WTC11 (cell line): ENCODE measurements at places on chromosomes 4 and X. TPM values are rescaled to one million over a fixed set of nuclear protein-coding genes. Genes with fewer than 3 reads are reported as not detected.

Gene SPON2
- total RNA-seq: 4.9 to 6.6 TPM (median 5.3 TPM) in 3 replicates

- H3K27me3 ChIP-seq: no peaks in the 10 kb centered on the region; the same call in 1 of the 2 replicates
- DNase-seq: no peak
- no peaks in the 10 kb centered on the region for H3K36me3 ChIP-seq
- H3K4me1 ChIP-seq: no peaks in the 10 kb centered on the region
- no peak overlapping the region for H3K4me3 ChIP-seq
Measured at GRCh38 chr4:1624519-1624910, 59.6 kb downstream of the FAM53A start.

DNA sequence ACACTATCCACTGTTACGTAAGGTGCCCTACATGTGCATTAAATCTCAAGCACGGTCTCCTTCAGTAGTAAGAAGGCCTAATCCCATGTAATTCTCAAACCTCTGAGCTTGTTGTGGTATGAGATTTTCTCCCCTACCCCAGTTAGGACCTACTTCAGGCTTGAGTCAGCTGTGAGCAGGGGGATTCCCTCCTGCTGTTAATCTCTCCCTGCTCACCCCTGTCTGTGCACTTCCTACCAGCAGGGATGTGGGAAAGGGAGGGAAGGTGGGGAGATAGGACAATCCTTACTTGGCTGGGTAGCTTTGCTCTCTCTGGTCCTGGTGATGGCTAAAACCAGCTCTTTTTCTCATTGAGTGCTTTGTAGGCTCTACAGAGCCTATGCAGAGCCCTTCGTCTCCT is 60.8 kb downstream of the PALLD start:
- peaks cover 5% of the 10 kb centered on the region; the same call in 1 of the 2 replicates for H3K27me3 ChIP-seq
- no peak for DNase-seq
- H3K4me1 ChIP-seq: peaks cover 19% of the 10 kb centered on the region
- no peak overlapping the region for H3K27ac ChIP-seq
- no peaks in the 10 kb centered on the region for H3K36me3 ChIP-seq

GRCh38 chrX:40748977-40749376 is 13.6 kb upstream of the MED14 start:
- H3K27ac ChIP-seq: no peak overlapping the region
- H3K27me3 ChIP-seq: no peaks in the 10 kb centered on the region; the same call in 1 of the 2 replicates
- no peaks in the 10 kb centered on the region for H3K4me1 ChIP-seq
- H3K4me3 ChIP-seq: no peak overlapping the region

Gene SLC9B1
- 0.34 to 1.4 TPM (median 0.59 TPM) in 3 replicates for total RNA-seq

- H3K4me1 ChIP-seq: peaks cover 14% of the 10 kb centered on the region
- H3K36me3 ChIP-seq: peaks cover 4% of the 10 kb centered on the region
- no peak overlapping the region for H3K27ac ChIP-seq
- no peak overlapping the region for H3K4me3 ChIP-seq
Measured at GRCh38 chr4:186458050-186458449, 97.3 kb downstream of the MTNR1A start.

DNA sequence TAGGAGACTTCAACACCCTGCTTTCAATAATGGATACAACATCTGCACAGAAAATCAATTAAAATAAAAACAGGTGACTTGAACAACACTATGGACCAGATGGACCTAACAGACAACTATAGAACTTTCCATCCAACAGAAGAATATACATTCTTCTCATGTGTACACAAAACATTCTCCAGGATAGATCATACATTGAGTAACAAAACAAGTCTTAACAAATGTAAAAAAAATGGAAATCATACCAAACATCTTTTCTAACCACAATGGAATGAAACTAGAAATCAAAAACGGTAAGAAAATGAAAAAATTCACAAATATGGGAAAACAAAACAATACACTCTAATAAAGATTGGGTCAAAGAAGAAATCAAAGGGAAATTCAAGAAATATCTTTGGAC is 24.7 kb downstream of the CYP2U1 start:
- peaks cover 25% of the 10 kb centered on the region for H3K36me3 ChIP-seq
- no peak for DNase-seq
- peaks cover 20% of the 10 kb centered on the region for H3K27me3 ChIP-seq
- no peaks in the 10 kb centered on the region for H3K4me1 ChIP-seq
- no peak overlapping the region for H3K4me3 ChIP-seq

DNA sequence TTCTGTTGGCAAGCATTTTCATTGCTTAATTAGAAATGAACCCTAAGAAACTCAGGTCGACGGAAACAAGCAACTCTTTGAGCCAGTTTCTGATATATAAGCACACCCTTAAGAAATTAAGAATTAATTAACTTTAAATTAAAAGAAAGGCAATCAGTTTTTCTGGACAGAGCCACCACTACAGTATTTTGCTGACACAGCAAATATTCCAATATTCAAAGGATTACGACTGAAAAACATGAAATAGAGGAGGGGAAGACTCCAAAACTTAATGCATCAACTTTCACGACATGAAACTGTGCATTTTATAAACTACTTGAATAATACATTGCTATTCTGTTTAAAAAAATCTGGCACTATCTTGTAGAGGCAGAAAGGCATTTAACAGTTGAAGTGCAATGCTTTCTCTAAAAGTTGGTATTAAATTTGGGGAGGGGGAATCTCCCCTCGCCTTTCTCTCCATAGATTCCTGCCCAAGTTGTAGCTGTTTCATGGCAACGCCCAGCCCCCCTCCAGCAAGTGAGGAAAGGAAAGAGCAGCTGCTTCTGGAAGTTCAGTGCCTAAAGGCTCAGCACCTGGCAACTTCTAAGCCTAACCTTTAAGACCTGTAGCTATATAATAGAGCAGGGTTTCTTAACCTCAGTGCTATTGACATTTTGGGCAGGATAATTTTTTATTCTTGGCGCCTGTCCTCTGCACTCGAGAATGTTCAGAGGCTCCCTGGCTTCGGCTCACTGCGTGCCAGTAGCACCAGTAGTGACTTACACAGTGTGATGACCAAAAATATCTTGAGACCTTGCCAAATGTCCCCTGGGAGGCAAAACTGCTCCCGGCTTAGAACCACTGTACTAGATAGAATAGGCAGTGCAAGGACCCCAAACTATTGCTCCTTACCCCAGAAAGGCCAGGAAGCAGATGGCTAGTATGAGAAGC is 6.7 kb upstream of the ZCCHC18 start:
- no peak overlapping the region for H3K4me3 ChIP-seq
- H3K27me3 ChIP-seq: no peaks in the 10 kb centered on the region
- DNase-seq: no peak
- no peaks in the 10 kb centered on the region for H3K36me3 ChIP-seq

- H3K4me3 ChIP-seq: no peak overlapping the region
- no peak for DNase-seq
- no peaks in the 10 kb centered on the region for H3K4me1 ChIP-seq
Measured at GRCh38 chr4:117375101-117375500, 289.7 kb upstream of the TRAM1L1 start.

Gene SATL1
- total RNA-seq: 0.22 to 0.39 TPM (median 0.32 TPM) in 3 replicates

Gene VSIG1
- total RNA-seq: 0.73 to 1.2 TPM (median 0.76 TPM) in 3 replicates

GRCh38 chrX:5898463-5898862 is 330.2 kb downstream of the NLGN4X start:
- no peak overlapping the region for H3K4me3 ChIP-seq
- H3K27ac ChIP-seq: no peak overlapping the region
- H3K27me3 ChIP-seq: no peaks in the 10 kb centered on the region
- no peak for DNase-seq
- H3K36me3 ChIP-seq: peaks cover 14% of the 10 kb centered on the region
- H3K4me1 ChIP-seq: no peaks in the 10 kb centered on the region; the same call in 1 of the 2 replicates

Gene CORIN
- 0.14 to 0.33 TPM (median 0.25 TPM) in 3 replicates for total RNA-seq

DNA sequence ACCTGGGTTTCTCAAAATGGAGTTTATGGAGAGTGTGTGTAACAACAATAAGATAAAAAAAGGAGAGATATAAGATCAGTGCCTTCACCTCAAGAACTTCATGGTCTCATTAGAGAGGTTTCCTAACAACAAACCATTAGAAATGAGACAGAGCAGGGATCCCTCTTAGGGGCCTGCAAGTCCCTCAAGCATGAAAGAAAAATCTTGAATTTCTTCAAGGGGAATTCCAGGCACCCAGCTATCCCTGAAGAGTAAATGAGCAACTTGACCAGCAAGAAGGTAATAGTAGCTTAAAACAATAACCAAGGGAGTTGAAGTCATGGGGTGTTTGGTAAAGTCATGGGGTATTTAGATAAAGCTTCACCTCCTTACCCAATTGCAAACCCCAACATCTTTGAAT is 49.7 kb upstream of the TLR3 start:
- no peaks in the 10 kb centered on the region for H3K36me3 ChIP-seq
- H3K27ac ChIP-seq: no peak overlapping the region
- no peak for DNase-seq
- peaks cover 35% of the 10 kb centered on the region for H3K4me1 ChIP-seq
- H3K4me3 ChIP-seq: no peak overlapping the region

GRCh38 chrX:18194688-18195087 is 26.0 kb downstream of the BEND2 start:
- H3K27me3 ChIP-seq: no peaks in the 10 kb centered on the region
- no peak overlapping the region for H3K27ac ChIP-seq
- no peaks in the 10 kb centered on the region for H3K36me3 ChIP-seq
- DNase-seq: no peak
- H3K4me1 ChIP-seq: peaks cover 8% of the 10 kb centered on the region

DNA sequence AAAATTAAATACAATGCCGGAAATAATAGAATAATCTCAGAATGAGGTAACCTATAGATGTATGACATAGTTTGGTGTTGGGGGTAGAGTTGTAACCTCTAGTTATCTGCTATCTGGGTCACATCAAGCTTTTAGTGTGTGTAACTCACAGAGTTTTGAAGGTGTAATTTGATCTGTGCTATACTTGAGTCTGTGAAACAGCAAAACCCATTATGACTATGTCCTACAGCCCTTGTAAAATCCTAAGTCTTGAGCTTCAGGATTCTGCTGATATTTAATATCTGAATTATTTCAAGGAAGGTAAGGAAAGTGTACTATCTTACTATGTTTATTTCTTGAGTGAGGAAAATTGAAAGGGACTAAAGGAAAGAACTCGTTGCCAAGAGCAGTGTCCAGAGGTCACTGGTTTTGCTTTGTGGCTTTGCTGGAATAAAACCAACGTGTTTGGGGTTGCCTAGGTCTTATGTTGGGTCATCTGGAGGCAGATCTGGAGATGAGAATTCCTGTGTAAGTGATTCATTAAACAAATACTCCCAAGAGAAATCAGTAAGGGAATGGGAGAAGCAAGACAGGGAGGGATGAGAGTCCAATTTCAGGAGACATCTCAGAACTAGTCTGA is 107.8 kb upstream of the CBLL2 start:
- no peaks in the 10 kb centered on the region for H3K36me3 ChIP-seq
- H3K27me3 ChIP-seq: no peaks in the 10 kb centered on the region
- H3K4me3 ChIP-seq: no peak overlapping the region

- no peak overlapping the region for H3K4me3 ChIP-seq
- H3K36me3 ChIP-seq: no peaks in the 10 kb centered on the region
- no peaks in the 10 kb centered on the region for H3K27me3 ChIP-seq
- peaks cover 3% of the 10 kb centered on the region; the same call in 1 of the 2 replicates for H3K4me1 ChIP-seq
- no peak for DNase-seq
Measured at GRCh38 chr4:117898496-117898895, 135.8 kb upstream of the NDST3 start.

Gene HMX1
- total RNA-seq: 6.9 to 10.0 TPM (median 7.8 TPM) in 3 replicates

Gene PRKX
- 53.8 to 66.6 TPM (median 61.2 TPM) in 3 replicates for total RNA-seq

- peak overlapping the region; percentile 61 for H3K27ac ChIP-seq
- H3K36me3 ChIP-seq: peaks cover 31% of the 10 kb centered on the region
- no peaks in the 10 kb centered on the region for H3K27me3 ChIP-seq
- H3K4me3 ChIP-seq: no peak overlapping the region
- no peak for DNase-seq
- H3K4me1 ChIP-seq: peaks cover 17% of the 10 kb centered on the region
Measured at GRCh38 chr4:82898322-82899243, 2.0 kb upstream of the THAP9 start.

Gene HHIP
- total RNA-seq: 0.14 to 0.27 TPM (median 0.22 TPM) in 3 replicates

GRCh38 chr4:13344216-13344615 is 139.9 kb downstream of the RAB28 start:
- no peak for DNase-seq
- H3K4me3 ChIP-seq: no peak overlapping the region
- H3K27ac ChIP-seq: no peak overlapping the region
- no peaks in the 10 kb centered on the region for H3K27me3 ChIP-seq
- H3K36me3 ChIP-seq: peaks cover 11% of the 10 kb centered on the region

DNA sequence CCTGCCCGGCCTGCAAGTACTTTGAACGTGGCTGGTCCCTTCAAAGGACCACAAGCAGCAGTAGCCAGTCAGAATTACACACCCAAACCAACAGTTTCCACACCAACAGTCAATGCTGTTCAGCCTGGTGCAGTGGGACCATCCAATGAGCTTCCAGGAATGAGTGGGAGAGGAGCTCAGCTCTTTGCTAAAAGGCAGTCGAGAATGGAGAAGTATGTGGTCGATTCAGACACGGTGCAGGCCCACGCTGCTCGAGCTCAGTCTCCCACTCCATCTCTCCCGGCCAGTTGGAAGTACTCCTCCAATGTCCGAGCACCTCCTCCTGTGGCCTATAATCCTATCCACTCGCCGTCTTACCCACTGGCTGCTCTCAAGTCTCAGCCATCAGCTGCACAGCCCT is 104.4 kb upstream of the MYOZ2 start:
- no peaks in the 10 kb centered on the region for H3K27me3 ChIP-seq
- no peak overlapping the region for H3K4me3 ChIP-seq
- no peak for DNase-seq
- H3K36me3 ChIP-seq: peaks cover 8% of the 10 kb centered on the region
